Astrocyte of the hippocampus (primary cell): ENCODE measurements at places on chromosomes 7 and 10.

DNA sequence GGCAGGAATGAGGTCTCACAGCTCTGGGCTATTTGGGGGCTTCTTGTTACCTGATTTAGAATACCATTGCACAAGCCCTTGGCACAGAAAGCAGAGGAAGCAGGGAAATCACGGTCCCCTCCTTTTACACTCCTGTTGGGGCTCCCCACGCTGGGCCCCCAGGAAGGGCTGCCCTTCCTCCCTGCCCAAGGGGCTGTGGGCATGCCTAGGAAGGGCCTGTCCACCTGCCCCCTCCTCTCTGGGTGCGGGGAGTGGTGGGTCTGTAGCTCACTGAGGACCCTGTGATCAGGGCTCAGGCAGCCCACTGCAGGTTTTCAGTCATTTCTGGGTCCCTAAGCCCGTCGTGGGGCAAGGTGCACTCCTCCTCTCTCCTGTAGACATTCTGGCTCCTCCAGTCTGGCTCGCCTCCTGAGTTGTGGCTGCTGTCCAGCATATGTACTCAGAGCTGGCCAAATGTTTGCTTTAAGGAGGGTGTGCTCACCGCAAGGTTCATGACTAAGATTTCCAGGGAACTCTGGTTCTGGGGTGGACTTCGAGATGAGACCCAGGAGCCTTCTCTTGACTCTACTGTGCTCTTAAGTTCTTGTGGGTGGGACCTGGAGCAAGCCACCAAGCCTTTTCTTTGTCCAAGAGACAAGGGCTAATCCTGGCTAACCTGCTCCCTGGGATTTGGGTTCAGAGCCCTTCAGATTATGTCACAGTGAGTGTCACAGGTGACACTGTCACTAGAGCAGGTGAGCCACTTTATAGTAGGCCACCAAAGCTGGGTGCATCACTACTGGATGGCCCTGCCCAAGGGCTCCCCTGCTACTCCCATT is 56.0 kb downstream of the TACR2 start:
- peak; percentile 95 for DNase-seq

- DNase-seq, result peak; percentile 16
Measured at GRCh38 chr7:111159426-111159825, 68.5 kb downstream of the LRRN3 start.

DNA sequence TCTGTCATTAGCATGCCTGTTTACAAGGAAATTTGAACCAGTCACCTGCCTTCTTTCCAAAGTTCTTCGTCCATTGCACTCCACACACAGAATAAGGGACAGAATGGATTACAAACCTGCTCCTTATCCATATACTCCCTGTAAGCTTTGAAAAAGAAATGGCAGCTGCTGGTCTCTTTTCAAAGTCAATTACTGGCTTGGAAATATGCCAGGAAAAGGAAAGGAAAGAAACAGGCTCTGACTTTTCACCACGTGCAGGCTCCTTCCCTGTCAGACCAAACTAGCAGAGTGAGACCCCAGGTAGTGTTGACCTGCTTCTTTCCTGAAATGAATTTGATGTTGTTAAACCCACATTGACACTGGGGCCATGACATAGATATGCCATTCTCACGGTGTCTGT is 84.5 kb downstream of the LHFPL3 start:
- DNase-seq, result no peak

DNA sequence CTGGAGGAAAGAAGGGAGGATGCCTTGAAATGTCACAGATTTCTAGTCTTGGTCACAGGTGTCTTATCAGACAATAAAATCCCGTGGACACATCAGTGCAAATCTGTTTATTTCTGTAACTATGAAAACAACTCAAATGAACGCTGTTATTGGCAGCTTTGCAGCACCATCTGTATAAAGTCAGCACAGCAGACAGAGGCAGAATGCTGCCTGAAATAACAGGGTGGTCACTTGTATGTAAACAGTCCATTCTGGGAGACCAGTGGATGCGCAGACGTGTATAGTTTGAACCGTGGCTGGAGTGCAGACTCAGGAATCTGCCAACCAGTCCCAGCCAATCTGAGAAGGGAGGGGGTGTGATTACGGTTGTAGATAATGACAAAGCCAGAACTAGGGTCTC is 54.8 kb downstream of the SEC23IP start:
- DNase-seq, result no peak

DNA sequence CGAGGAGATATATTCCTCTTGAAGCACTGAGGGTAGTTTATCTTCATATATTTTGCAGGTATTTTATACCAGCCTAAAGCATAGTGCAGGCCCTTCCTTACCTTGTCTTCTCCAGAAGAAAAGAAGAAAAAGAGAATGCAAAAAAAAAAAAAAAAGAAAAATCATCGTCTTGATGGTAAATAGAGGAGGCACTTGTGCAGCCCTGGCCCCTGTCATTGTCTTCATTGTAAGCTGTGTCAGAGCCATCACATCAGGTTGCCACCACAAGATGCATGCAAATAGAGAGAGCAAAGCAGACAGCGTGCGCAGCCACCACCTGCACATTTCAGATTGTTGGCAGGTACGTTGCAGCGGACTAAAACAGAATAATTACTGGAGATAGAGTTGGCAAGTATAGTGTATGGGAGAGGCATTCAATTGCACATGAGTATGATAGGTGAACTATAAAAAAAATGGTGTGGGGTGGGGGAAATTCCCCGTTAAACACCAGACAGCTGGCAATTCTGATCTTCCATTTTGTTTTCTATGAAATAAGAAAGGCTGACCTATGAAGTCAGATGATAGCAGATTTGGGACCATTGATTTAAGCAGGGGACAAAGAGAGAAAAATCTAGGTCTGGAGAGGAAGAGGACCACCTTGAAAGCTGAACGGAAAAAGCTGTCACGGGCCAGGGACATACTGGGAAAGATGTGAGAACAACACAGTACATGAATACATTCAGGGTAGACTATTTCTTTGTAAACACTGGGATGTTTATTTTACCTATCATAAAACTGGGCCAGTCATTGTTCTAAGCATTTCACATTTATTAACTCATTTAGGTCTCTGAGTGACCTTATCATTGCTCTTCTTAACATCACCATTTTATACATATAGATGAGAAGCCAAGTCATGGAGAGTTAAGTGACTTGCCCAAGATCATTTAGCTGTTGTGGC is 306.3 kb upstream of the SP8 start:
- DNase-seq, result no peak

GRCh38 chr10:14173391-14173705 is 157.4 kb downstream of the FRMD4A start:
- DNase-seq, result no peak

GRCh38 chr7:128781126-128781525 is 5.5 kb upstream of the OPN1SW start:
- peak; percentile 61 for DNase-seq

- no peak for DNase-seq
Measured at GRCh38 chr10:115849197-115849596, 423.8 kb downstream of the GFRA1 start.

DNA sequence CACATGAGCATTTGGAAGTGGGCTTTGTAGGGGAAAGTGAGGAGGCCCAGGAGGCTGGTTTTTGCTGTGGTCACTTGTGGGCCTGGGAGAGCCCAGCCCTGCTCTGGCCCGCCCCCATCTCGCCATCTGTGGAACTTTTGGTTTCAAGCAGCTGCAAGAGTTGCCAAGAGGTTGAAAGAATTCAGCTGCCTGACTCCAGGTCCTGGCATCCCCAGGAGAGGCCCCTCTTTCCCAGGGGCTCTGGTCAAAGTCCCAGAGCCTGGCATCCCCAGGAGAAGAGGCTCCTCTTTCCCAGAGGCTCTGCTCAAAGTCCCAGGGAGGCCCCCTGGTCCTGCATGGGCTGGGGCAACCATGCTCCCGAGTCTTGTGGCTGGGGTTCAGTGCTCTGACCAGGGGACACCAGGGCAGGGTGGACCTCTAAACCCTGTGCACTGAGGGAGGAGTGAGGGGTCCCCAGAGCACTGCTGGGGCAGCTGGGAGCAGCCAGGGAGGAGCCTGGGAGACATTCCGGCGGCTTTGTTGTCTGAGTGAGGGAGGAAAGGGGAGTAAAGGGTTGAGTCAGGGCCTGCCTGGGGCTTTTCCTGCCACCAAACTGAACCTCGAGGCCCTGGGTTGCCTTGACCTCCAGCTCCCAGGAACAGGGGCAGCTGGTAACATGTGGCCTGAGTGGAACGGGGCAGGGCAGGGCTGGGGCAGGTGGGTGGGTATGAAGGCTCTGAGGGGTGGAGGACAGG is 27.7 kb upstream of the CSGALNACT2 start:
- peak; percentile 52 for DNase-seq

GRCh38 chr7:50261593-50261992 is 42.9 kb upstream of the IKZF1 start:
- DNase-seq, result no peak
